Esophagus muscularis mucosa (tissue), 4 donors: ENCODE measurements at places on chromosomes 2 and 18.
A peak's percentile ranks its signal among the peaks of the same experiment; 100 is the strongest.

DNA sequence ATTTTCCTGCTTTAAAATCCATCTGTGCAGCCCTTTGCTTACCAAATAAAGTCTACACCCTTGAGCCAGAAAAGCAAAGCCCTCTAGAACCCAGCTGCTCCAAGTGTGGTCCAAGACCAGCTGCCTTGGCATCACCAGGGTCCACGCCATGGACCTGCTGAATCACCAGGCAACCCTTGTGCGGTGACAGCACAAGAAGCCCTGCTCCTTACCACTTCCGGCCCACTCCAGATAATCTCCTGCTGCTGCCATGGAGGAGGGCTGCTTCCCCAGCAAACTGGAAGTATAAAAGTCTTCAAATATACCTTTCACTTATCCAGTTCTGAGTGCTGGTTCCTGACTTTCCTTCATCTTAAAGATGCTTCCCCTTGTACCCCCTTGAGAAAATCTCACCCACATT is 106.0 kb upstream of the PKDCC start:
- no peak overlapping the region for H3K27ac ChIP-seq
- DNase-seq = no peak
- H3K4me3 ChIP-seq = no peak overlapping the region
- peaks cover 6% of the 10 kb centered on the region for H3K4me1 ChIP-seq

DNA sequence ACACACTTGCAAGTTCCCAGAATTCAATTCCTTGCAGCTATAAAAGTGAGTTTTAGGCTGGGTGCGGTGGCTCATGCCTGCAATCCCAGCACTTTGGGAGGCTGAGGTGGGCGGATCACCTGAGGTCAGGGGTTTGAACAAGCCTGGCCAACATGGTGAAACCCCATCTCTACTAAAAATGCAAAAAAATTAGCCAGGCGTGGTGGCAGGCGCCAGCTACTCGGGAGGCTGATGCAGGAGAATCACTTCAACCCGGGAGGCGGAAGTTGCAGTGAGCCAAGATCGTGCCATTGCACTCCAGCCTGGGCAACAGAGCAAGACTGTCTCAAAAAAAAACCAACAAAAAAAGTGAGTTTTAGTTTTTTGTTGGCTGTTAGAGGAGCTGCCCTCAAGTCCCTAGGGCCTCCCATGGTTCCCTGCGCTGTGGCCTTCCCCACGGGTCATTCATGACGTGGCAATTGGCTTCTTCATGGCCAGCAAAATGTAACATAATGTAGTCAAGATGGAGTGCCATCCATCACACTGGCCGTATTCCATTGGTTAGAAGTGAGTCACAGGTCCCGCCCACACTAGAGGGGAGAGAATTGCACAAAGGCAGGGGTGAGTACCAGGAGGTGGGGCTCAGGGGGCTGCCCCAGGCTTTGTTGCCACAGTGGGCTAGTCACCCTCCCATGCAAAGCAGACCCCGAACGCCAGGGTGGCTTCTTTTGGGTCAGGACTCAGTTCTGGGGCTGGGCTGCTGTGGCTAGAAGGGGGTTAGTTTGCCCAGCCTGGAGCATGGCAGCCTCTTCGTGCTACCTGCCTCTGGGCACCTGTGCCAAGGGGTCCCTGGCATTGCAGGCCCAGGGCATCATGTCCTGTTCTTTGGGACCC is 37.7 kb upstream of the INHBB start:
- no peaks in the 10 kb centered on the region for H3K27me3 ChIP-seq
- H3K27ac ChIP-seq = no peak overlapping the region
- no peak for DNase-seq

DNA sequence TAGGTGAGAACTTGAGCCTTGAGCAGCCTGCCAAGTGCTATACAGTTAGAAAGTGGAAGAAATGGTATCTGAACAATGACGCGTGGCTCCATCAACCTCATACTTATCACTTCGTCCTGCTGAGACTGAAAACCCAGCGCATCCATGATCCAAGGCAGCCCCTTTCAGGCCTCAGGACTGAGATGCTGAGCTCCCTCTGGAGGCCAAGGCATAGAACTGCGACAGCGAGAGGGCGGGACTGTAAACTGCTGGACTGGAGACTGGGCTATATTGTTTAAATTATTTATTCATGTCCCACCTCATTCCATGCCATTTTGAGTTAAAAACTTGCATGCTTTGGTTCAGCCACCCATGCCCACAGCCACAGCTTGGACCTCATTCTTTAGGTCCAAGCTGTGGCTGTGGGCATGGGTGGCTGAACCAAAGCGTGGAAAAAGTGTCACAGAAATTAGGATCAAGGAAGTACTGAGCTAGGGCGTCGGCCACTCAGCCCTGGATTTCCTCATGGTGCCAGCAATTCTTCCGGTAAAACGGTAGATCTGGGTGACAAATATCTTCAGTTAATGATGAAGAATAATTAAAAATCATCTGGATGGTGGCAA is 195.5 kb downstream of the L3MBTL4 start:
- DNase-seq = no peak
- no peaks in the 10 kb centered on the region for H3K36me3 ChIP-seq
- no peak overlapping the region for H3K4me3 ChIP-seq
- H3K27me3 ChIP-seq = no peaks in the 10 kb centered on the region

- H3K27me3 ChIP-seq = no peaks in the 10 kb centered on the region
- H3K36me3 ChIP-seq = no peaks in the 10 kb centered on the region
- no peak overlapping the region for H3K27ac ChIP-seq
- H3K4me3 ChIP-seq = no peak overlapping the region
- no peaks in the 10 kb centered on the region for H3K4me1 ChIP-seq
Observed at GRCh38 chr2:9074930-9075329, 71.4 kb upstream of the MBOAT2 start.

- no peak for DNase-seq
- no peak overlapping the region for H3K27ac ChIP-seq
- no peak overlapping the region for H3K4me3 ChIP-seq
- no peaks in the 10 kb centered on the region for H3K27me3 ChIP-seq
- H3K4me1 ChIP-seq = peaks cover 38% of the 10 kb centered on the region
- H3K36me3 ChIP-seq = no peaks in the 10 kb centered on the region
Observed at GRCh38 chr2:73101626-73102256, 11.0 kb downstream of the RAB11FIP5 start.

DNA sequence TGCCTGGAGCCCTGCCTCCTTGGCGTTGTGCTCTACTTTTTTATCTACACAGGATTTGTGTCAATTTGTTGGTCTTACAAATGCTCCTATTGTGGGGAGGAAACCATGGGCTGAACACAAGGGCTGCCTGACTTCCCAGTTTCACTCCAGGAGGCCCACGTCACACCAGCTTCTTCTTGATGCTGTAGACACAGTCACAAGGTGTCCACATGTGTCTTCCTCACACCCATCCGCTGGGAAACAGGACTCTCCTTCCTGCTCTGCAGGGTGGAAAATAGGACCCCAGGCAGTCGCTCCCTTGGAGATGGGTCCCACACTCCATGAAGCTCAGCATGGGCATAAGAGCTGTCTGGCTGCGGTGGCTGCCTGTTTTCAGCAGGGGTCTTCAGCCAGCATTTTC is 468.2 kb downstream of the EPHA4 start:
- DNase-seq = no peak
- no peaks in the 10 kb centered on the region for H3K36me3 ChIP-seq
- peak overlapping the region; percentile 2 for H3K27ac ChIP-seq

GRCh38 chr2:78351208-78351607 is 674.3 kb upstream of the REG3G start:
- H3K36me3 ChIP-seq = no peaks in the 10 kb centered on the region
- H3K4me3 ChIP-seq = no peak overlapping the region
- H3K27ac ChIP-seq = no peak overlapping the region

DNA sequence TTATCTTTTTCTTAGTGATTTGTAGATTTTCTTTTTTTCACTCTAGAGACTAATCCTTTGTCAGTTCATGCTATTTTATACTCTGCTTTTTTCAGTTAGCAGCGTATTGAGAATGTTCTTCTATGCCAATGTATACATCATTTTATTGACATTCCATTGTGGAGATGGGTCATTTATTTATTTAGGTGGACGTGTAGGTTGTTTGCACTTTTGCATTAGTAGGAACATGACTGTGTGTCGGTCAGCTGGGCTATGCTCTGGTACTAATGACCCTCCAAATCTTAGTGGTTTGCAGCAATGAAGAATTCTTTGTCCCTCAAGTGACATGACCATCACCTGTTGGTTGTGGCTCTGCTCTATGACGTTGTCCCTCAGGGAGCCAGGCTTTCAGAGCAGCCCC is 33.6 kb downstream of the HPCAL1 start:
- H3K27me3 ChIP-seq = no peaks in the 10 kb centered on the region
- no peaks in the 10 kb centered on the region for H3K36me3 ChIP-seq
- DNase-seq = no peak
- no peak overlapping the region for H3K4me3 ChIP-seq

DNA sequence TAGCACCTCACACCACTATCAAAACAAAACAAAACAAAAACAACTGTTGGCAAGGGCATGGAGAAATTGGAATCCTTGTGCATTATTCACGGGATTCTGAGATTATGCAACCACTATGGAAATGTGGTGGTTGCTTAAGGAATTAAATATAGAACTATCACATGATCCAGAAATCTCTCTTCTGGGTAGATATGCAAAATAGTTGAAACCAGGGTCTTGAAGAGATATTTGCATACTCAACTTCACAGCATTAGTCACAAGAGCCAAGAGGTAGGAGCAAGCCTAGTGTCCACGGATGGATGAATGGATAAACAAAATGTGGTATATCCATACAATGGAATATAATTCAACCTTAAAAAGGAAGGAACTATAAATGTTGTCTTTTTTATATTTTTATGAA is 7.0 kb downstream of the TMEM131 start:
- H3K4me1 ChIP-seq = peaks cover 34% of the 10 kb centered on the region
- H3K27me3 ChIP-seq = no peaks in the 10 kb centered on the region
- no peak for DNase-seq
- no peaks in the 10 kb centered on the region for H3K36me3 ChIP-seq

- H3K27ac ChIP-seq = no peak overlapping the region
- H3K4me1 ChIP-seq = peaks cover 4% of the 10 kb centered on the region
- H3K36me3 ChIP-seq = no peaks in the 10 kb centered on the region
- DNase-seq = no peak
- no peak overlapping the region for H3K4me3 ChIP-seq
- H3K27me3 ChIP-seq = no peaks in the 10 kb centered on the region
Observed at GRCh38 chr2:101234169-101234938, 18.3 kb upstream of the CNOT11 start.

DNA sequence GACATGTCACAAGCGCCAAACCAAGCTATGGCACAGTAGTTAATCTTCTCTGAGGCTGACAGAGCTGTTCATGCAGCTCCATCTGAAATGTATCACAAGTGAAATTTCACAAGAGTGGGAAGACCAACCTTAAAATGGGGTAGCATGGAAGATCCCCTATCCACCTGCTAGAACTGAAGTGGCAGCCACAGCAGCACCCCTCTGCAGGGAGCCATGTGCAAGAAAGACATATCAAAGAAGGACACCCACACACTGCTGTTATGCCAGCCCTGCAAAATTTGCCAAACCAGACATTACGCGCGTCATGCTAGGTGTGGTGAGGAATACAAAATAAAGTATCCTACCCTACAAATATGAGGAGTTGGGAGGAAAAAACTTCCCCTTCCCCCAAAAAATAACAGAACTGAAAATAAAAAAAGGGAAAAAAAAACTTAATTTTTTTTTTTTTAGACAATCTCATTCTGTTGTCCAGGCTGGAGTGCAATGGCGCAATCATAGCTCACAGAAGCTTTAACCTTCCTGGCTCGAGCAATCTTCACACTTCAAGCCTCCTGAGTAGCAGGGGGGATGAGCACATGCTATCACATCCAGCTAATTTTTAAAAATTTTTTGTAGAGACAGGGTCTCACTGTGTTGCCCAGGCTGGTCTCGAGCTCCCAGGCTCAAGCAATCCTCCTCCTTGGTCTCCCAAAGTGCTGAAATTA is 76.2 kb downstream of the STK39 start:
- peaks cover 26% of the 10 kb centered on the region for H3K4me1 ChIP-seq
- H3K4me3 ChIP-seq = no peak overlapping the region
- H3K36me3 ChIP-seq = no peaks in the 10 kb centered on the region
- H3K27me3 ChIP-seq = no peaks in the 10 kb centered on the region
- DNase-seq = no peak

DNA sequence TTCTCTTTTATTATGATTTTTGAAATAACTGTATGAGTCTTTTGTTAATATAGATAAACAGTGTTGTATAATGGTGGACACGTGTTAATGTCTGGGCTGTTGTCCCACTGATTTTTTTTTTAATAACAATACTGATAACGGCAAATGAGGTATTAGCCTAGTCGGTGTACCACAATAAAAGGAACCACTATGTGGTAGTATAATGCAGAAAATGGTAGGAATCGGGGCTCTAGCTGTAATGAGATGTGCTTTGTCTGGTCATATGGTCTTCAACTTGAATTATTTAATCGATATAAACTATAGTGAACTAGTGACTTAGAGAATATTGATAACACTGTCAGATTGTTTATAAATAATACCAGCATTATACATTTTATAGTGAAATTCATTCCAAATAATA is 517.9 kb upstream of the SPHKAP start:
- H3K4me1 ChIP-seq = no peaks in the 10 kb centered on the region
- no peak for DNase-seq
- H3K27ac ChIP-seq = no peak overlapping the region
- no peaks in the 10 kb centered on the region for H3K27me3 ChIP-seq

DNA sequence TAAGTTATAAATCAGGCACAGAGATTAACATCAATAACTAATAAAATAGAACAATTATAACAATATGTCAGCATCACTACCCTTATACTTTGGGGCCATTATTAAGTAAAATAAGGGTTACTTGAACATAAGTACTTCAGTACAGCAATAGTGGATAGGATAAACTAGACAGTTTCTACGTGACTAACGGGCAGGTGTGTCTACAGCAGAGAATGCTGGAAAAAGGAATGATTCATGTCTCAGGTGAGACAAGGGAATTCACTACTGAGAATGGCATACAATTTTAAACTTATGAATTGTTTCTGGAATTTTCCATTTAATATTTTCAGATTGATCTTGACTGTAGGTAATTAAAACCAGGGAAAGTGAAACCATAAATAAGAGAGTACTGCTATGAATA is 5.5 kb downstream of the WDR75 start:
- H3K36me3 ChIP-seq = peaks cover 35% of the 10 kb centered on the region
- no peak overlapping the region for H3K27ac ChIP-seq
- H3K4me1 ChIP-seq = peaks cover 12% of the 10 kb centered on the region
- DNase-seq = no peak
- H3K4me3 ChIP-seq = no peak overlapping the region

DNA sequence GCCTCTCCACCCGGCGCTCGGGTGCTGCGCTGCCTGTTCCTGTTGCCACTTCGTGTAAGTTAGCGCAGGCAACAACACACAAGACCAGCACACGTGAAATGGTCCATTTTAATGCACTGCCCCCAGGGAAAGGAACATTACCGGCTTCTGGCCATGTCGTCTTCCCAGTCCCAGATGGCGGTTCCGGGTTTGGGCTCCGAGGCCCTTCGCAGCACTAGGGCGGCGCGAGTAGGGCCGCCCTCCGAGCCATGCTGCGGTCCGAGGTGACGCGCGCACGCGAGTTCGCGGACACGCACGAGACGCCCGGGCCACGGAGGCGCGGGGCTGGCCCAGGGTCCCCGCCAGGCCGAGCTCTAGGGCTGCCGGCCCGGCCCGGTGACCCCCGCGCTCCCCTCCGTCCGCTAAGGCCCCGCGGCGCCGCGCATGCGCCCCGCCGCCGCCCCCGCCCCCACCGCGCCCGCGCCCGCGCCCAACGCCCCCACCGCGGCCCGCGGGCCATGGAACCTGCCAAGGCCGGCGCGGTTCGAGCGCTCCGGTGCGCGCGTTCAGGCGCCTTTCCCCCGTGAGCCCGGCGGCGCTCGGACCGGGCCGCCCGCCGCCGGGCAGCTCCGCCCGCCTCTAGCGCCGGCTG is 367 bp upstream of the ZNF236 start:
- peak overlapping the region; percentile 86 for H3K4me3 ChIP-seq
- peak overlapping the region; percentile 96 for H3K27ac ChIP-seq
- no peaks in the 10 kb centered on the region for H3K36me3 ChIP-seq
- peaks cover 13% of the 10 kb centered on the region for H3K4me1 ChIP-seq
- DNase-seq = no peak

GRCh38 chr2:203875471-203875870 is 7.9 kb downstream of the CTLA4 start:
- H3K27me3 ChIP-seq = no peaks in the 10 kb centered on the region
- DNase-seq = peak; percentile 80
- no peaks in the 10 kb centered on the region for H3K4me1 ChIP-seq
- H3K27ac ChIP-seq = no peak overlapping the region
